ENCODE measurements at places on chromosomes 3 and 15.

DNA sequence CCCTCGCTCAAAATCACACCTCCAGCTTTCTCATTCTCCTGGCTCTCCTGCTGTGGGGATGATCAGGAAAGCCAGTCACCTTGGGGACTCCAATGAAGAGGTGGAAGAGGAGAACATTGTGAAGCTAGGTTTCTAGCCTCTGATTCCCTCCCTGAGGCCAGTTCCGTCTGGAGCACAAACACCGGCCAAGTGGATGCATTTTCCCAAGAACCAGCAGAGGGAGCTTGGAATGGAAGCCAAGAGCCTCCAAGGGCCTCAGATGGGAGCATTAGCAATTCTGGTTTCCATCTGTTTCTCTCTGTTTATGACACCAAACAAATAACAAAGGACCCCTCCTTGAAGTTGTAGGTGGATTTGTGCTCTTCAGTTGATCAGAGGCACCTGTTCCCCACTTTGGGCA lies 40.6 kb upstream of the NMNAT3 start:
- no peak for DNase-seq

DNA sequence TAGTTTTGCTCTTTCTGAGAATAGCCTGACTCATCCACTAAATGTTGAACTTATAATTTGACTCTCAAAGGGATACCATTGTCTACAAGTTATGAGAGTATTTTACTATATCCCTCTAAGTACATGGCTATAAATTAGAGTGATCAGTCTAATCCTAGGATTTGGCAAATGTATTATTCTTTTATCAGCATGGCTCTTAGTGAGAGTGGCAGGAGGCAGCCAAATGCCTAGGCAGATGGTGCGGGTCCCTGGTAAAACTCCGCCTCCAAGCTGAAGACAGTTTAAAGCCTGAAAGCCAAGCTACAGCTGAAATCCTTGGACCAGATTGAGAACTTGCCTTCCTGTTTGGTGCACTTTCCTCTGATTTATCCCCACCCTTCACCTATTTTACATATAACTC lies 631.8 kb downstream of the SQOR start:
- DNase-seq: no peak

- no peak for DNase-seq
Observed at GRCh38 chr3:1082108-1082507, 10.7 kb upstream of the CNTN6 start.

- no peak for DNase-seq
Observed at GRCh38 chr3:11910971-11911531, 64.4 kb upstream of the TAMM41 start.

DNA sequence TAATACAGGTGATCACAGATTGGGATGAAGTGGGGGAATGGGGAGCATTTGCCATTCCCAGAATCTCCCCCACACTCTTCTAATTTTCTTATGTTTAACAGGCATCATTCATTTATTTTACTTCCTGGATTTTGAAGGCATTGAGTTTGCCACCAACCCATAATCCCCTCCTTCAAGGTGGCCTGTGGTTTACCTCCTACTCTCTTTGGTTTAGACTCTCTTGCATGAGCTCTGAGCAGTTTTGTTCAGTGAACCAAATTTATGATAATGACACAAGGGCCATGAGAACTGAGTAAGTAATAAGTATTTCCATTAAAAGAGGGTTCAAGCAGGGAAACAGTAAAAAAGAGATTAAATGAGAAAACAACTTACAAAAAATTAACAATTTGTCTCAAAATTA lies 703.1 kb upstream of the CFAP20DC start:
- DNase-seq: no peak

DNA sequence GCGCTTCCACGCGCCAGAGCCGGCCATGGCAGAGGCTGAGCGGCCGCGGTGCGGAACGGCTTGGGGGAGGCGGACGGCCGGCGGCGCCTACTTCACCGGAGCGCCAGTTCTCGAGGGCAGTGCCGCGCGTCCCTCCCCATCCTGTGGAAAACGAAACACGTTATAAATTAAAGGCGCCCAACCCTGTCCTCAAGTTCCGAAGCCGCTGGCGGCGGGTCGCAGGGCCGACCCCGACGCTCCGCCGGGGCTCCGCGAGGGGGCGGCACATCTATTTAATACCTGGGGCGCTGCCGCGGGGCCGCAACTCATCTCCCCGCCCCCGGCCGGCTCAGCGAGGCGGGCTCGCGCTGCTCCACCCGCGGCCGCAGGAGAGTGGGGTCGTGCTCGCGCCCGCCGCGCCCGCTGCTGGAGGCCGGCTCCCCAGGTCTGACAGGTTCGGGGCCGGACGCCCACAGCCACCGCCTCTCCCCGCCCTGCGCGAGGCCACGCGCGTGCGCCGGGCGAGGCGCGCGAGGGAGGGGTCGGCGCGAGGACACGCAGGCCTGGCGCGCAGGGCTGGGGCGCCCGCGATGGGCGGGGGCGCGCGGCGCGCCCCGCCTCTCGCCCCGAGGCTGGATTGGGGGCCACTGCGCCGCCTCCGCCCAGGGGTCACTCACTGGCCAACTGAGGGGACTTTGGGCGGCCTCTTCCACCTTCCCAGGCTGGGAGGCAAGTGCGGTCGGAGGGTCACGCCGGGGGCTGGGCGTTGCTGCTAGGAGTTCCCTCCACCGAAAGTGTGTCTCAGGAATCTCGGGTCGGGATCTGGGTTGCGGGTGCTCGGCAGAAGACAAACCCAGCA lies at the start of gene SLC30A4:
Gene SLC30A4 (minus strand): TSS at position 428 of the 838 bp plus-strand sequence. CDS start 401 bp downstream, at position 27.
- DNase-seq: peak; percentile 29

GRCh38 chr3:16112910-16113504 lies 61.5 kb upstream of the GALNT15 start:
- DNase-seq: no peak

GRCh38 chr3:80929576-80929975 lies 831.9 kb downstream of the GBE1 start:
- no peak for DNase-seq

GRCh38 chr3:139476348-139476747 lies at the start of gene RBP2:
RBP2 (minus strand) TSS chr3:139476516; CDS start chr3:139476459, 57 bp downstream.
- DNase-seq: no peak

GRCh38 chr3:149077628-149078027 lies 8.7 kb downstream of the HLTF start:
- DNase-seq: no peak

GRCh38 chr3:10964537-10965167 lies 27.9 kb upstream of the SLC6A1 start:
- DNase-seq: no peak

DNA sequence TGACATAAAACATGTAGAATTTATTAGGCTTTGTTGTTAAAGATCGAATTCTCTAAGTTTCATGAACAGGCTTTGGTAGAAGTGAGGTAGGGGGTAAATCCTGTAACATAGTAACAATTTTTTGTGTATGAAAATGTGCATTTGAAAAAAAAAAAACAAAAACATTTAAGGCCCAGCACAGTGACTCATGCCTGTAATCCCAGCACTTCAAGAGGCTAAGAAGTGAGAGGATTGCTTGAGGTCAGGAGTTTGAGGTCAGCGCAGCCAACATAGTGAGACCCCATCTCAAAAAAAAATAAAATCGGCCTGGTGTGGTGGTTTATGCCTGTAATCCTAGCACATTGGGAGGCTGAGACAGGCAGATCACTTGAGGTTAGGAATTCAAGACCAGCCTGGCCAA lies 26.8 kb upstream of the PPP4R2 start:
- DNase-seq: no peak

GRCh38 chr15:38153781-38154180 lies 98.9 kb upstream of the SPRED1 start:
- no peak for DNase-seq

DNA sequence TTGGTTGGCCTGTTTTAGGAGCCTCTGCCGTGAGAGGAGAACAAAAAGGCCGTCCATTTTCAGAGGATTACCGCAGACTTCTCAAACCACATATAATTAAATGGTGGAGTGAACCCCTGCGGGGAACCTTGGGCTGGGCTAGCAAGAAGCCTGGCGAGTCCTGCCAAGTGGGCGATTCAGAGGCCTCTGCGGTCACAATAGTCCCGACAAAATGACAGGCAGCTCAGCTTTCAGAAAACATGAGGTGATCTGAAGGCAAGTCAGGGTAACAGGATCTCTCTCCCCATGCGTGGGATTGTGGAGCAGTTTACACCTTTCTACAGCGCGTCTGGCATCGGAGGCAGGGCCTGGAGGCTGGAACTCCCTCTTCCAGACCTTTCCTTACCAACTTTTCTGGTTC lies 134.8 kb downstream of the ASB7 start:
- DNase-seq: no peak

GRCh38 chr15:92655178-92655995 lies at the start of gene FAM174B:
FAM174B (minus strand) TSS chr15:92655775.
- DNase-seq: no peak

DNA sequence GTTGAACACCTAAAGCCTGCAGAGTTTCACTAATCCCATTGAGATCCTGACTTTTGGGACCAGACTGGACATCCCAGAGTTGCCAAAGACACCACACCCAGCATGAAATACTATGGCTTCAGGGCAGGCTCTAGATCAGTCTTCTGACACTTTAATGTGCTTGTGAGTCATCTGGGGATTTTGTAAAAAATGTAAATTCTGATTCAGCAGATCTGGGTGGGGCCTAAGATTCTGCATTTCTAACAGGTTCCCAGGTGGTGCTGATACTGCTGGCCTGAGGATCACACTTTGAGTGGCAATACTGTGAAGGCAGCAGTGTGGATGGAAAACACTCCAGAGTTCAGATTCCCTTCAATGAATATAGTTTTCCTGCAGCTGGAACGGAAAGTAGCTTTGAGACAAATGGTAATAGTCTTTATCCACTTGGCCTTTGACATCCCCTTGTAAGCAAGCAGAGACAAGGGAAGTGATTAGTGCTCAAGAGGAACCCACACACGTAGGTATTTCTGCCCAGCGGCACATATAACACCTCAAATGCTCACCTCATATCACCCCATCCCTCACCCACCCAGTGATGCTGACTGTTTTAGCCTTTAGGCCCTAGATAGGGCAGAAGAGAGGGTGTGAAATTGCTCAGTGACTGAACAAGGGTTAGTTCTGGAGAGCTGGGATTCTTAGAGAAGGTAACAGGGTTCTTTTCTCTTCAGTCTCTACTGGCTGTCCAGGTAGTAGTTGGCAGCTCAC lies 51.5 kb upstream of the GSK3B start:
- DNase-seq: no peak

Measured in stimulated activated CD8-positive, alpha-beta memory T cell treated with anti-CD3 and anti-CD28 coated beads, Interleukin-15, amount 100 ng/mL, for 24 hours (primary cell).